ENCODE measurements at places on chromosomes 16 and 17.

DNA sequence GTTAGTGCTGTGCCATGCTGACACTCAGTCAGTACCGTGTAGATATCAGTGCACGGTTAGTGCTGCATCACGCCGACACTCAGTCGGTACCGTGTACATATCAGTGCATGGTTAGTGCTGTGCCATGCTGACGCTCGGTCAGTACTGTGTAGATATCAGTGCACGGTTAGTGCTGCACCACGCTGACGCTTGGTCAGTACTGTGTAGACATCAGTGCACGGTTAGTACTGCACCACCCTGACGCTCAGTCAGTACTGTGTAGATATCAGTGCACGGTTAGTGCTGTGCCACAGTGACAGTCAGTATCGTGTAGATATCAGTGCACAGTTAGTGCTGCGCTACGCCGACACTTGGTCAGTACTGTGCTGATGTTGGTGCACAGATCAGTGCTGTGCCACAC lies 102.8 kb upstream of the ZNF469 start:
- DNase-seq: no peak

GRCh38 chr17:50498021-50498874 lies 10.0 kb upstream of the MYCBPAP start:
- no peak for DNase-seq

- DNase-seq: no peak
Measured at GRCh38 chr16:68071518-68071901, 13.7 kb upstream of the NFATC3 start.

- DNase-seq: no peak
Measured at GRCh38 chr16:46918905-46919792, 35.0 kb downstream of the GPT2 start.

DNA sequence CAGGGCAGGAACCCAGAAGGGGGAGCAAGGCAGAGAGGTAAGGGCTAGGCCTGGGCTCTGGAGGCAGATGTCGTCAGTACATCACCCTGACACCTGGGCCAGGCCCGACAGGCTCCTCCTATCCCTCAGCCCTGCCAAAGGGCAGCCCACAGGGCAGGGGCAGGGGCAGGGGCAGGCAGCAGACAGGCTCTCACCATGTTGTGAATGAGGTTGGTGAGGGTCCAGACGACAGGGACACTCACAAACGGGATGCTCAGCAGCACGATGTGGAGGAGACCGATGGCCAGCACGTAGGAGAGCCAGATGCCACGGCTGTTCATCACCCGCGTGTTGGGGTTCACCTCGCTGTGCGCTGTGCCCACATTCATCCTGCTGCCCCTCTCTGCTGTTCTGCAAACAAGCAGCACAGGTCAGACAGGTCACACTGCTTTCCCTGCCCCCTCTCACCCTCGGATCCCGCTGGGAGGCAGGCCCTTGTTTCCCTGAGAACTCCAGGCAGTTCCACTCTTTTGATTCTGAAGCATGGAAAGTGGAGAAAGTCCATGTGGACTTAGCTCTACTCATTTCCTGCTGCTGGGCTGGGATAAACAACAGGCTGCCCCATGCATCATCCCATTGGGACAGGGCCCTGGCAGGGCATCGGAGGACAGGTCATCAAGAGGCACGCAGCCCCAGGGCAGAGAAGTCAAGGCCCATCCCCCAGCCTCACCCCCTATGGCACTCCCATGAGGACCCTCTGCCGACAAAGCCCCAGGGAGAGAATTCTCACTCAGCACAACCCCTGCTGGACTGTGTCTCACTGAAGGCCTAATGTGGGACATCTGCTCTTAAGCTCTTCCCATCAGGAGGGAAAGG lies 3.3 kb downstream of the ORMDL3 start:
- no peak for DNase-seq

DNA sequence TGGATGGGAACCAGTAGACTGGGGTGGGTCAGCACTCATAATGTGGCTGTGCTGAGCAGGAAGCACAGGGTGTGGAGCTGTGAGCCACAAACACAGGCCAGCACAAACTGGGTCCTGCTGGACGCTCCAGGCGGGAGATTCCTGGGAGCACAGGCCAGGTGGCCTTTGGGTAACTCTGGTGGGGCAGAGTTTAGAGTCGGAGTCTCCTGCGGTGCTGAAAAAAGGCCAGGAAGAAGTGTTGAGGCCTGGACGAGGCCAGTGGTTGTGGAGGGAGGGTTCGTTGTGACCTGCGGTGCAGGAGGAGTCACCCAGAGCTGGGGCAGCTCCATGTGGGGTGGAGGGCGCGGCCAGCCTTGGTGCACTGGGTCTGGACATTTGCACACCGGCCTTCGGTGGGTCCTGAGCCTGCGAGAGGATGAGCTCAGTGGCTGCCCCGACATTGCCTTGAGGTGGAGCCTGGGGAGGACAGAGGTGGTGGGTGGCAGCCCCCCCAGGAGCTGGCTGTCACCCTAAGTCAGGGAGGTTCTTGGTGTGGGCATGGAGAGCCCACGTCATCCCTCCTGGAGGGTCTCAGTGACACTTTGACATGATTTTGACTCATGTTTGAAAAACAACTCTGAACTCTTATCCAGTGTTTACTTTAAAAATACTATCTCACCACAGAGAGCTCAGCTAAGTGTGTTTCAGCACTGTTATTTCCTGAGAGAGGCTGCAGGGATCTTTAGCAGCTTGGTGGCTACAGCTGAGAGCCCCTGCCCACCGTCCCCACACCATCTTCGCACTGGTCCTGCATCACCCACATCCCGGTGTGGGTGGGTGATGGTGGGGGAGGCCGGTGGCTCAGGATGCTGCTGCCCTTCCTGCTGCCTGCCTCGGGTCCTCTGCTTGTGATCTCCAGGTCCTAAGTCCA lies 98.7 kb downstream of the NPIPB11 start:
- no peak for DNase-seq

GRCh38 chr17:74332763-74333283 lies 6.8 kb downstream of the KIF19 start:
- peak; percentile 50 for DNase-seq

GRCh38 chr16:60811051-60811608 lies 1225.1 kb downstream of the CDH8 start:
- DNase-seq: no peak

- peak; percentile 78 for DNase-seq
Measured at GRCh38 chr16:9256196-9256595, 164.8 kb downstream of the HAPSTR1 start.

DNA sequence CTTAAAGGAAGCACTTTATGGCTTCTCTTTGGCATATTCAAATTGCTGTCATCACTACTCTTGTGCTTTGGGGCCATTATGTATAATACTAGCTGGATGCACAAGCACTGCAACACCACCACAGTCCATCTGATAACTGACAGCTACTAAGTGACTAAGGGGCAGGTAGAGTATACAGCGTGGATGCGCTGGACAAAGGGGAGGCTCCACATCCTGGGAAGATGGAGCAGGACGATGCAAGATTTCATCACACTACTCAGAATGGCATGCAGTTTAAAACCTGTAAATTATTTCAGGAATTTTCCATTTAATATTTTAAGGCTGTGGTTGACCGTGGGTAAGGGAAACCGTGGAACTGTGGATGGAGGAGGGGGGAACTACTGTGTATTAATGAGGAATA lies 25.0 kb downstream of the MPRIP start:
- no peak for DNase-seq

DNA sequence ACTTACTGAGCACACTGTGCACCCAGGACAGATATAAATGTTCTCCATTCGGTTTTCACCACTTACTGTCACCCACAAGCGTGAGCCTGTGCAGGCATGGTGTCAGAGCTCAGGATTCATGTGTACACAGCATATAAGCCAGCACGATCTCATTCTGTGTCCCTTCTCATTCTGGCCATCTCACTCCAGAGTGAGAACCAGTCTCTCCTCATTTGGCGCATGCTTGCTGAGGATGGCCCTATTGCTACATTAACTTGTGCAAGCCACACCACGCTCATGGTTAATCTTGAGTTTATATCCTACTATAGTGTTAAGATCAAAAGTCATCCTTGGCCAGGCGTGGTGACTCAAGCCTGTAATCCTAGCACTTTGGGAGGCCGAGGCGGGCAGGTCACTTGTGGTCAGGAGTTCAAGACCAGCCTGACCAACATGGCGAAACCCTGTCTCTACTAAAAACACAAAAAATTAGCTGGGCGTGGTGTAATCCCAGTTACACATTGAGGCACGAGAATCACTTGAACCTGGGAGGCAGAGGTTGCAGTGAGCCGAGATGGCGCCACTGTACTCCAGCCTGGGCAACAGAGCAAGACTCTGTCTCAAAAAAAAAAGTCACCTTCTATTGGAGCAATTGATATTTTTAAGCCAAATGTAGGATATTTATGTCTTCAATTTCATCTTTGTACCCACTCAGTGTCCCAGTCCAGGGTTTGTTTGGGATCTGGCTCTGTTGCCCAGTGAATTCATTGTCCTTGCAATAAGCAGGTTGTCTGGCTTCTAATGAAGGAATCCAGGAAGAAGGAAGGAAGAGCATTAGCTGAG lies 20.9 kb downstream of the SOCS1 start:
- no peak for DNase-seq

GRCh38 chr16:11976850-11977375 lies 379 bp downstream of the SNX29 start:
- peak; percentile 29 for DNase-seq

- no peak for DNase-seq
Measured at GRCh38 chr16:85836706-85837582, 37.4 kb downstream of the COX4I1 start.

GRCh38 chr16:61814726-61815347 lies 221.4 kb downstream of the CDH8 start:
- no peak for DNase-seq

- DNase-seq: no peak
Measured at GRCh38 chr17:6670571-6670970, 19.0 kb downstream of the C17orf100 start.

- no peak for DNase-seq
Measured at GRCh38 chr17:31387438-31387837, 4.0 kb upstream of the RAB11FIP4 start.

- DNase-seq: peak; percentile 55
Measured at GRCh38 chr16:54282202-54282927, 4.2 kb downstream of the IRX3 start.

DNA sequence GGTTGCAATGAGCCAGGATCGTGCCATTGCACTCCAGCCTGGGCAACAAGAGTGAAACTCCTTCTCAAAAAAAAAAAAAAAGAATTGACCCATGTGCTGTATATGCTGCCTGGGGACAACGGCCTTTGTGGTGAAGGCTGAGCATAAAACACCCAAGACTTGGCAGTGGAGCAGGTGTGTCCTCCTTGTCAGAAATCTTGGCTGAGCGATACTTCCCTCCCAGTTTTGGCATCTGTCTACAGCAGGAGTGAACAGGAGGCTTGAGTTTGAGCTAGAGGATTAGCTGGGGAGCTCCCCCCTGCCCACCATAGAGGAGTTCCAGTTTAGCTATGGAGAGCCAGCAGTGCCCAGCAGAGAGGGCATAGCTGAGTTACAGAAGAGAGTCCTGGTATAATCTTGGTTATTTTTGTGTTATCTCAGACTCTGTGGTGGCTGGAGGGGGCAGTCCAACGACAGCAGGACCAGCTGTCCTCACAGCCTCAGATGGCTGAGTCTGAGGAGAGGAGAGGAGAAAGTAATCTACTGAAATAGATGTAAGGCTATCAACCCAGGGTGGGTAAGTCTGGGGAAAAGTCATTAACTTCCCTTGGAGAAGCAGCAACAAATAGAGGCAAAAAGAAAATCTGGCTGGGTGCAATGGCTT lies 18.4 kb downstream of the SP2 start:
- DNase-seq: peak; percentile 35

GRCh38 chr16:74760007-74760767 lies 14.4 kb downstream of the FA2H start:
- no peak for DNase-seq

DNA sequence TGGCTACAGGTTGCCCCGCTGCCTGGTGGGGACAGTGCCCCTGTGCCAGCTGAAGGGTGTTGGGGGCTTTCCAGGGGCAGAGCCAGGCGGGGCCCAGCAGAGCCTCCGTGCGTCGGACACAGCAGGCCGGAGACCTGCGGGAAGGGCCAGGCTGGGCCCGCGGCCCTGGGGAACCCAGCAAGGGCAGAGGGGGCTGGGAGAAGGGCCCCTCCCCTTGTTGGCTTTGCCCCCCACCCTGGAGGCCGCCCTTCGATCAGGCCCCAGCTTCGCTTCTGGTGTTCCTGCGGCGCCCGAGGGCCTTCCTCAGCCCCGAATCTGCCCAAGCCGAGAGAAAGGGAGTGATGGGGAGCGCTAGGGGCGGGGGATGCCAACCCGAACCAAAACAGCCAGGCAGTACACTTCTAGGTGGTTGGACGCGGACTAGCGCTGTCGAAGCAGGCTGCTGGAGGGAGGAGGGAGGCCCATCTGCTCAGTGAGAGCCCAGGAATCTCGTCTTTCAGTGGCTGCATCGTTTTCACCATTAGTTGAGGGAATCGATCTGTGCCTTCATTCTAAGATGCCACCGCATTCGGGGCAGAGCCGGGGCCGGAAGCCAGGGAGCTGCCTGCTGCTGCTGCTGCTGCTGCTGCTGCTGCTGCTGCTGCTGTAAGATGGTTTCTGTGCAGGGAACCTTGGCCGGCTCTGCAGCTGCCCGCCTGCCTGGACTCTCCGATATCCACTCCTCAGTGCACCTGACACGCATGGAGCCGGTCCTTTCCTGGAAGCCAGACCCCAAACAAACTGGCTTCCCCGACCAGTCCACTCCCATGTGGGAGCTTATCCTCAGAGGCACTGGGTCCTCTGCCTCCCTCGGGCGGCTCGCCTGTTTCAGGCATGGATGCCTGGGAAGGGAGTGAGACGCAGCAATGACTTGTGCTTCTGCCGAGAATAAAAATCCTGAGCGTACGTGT lies 1.7 kb downstream of the JPH3 start:
- DNase-seq: no peak

DNA sequence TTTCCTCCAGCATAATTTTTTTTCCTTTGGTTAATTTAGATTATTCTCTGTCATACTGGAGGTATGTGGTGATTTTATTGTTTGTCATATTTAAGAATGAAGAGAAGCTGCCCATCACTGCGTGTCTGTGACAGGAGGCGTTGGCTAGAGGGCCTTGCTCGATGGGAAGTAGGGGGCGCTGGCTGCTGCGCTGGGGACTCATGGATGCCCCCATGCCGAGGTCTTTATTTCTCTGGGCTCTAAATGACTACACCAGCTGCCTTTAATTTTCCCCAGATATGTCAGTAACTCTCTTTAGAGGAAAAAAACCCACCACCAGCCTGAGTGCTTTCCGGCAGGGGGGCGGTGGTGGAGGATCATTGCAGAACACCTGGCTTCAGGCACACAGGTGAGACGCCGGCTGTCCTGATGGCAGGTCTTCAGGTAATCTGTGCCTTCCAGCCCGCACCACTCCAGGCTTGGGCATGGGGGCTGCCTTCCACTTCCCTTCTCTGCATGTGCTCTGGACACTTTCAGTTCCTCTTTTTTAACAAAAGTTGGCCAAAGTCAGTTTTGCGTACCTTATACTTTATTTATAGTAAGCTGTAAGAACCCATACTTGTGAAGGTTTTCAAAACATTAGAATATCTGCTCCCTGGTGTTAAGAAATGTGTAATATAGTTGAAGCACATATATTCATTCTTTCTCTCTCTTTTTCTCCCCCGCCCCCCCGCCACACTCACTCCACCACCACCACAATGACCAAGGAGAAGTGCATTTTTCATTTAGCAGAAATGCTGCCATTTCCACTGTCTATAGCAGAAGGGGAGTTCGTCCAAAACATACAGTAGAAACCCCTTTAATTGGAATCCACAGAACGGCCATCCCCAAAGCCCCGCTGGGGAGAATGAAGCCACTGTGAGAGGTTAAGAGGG lies 192.7 kb downstream of the RPTOR start:
- DNase-seq: peak; percentile 96
